ENCODE measurements at places on chromosomes 16 and 17. TPM values are rescaled to one million over a fixed set of nuclear protein-coding genes. Genes with fewer than 3 reads are reported as not detected.

DNA sequence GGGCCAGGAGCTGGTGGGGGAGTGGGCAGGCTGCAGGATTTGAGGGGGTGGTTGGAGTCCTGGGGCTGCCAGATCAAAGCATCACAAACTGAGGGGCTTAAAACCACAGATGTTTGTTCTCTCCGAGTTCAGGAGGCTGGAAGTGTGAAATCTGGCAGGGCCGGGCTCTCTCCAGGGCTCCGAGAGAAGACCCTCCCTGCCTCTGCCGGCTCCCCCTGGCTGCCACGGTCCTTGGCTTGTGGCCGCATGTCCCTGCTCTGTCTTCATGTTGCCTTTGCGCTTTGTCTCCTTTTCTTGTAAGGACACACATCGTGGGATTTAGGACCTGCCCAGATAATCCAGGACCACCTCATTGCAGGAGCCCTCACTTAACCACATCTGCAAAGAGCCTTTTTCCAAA is 139.8 kb upstream of the GSE1 start:
- H3K36me3 ChIP-seq, result no peaks in the 10 kb centered on the region
- H3K27me3 ChIP-seq, result no peaks in the 10 kb centered on the region
- H3K27ac ChIP-seq, result no peak overlapping the region
- no peak for DNase-seq
- no peak overlapping the region for H3K4me3 ChIP-seq
- H3K4me1 ChIP-seq, result peaks cover 23% of the 10 kb centered on the region

- peak overlapping the region; percentile 54 for H3K4me3 ChIP-seq
- peaks cover 7% of the 10 kb centered on the region for H3K4me1 ChIP-seq
- H3K27ac ChIP-seq, result peak overlapping the region; percentile 78
- no peaks in the 10 kb centered on the region for H3K27me3 ChIP-seq
- no peaks in the 10 kb centered on the region for H3K36me3 ChIP-seq
- DNase-seq, result peak; percentile 90
Measured at GRCh38 chr17:9239793-9240658, 218.7 kb downstream of the NTN1 start.

DNA sequence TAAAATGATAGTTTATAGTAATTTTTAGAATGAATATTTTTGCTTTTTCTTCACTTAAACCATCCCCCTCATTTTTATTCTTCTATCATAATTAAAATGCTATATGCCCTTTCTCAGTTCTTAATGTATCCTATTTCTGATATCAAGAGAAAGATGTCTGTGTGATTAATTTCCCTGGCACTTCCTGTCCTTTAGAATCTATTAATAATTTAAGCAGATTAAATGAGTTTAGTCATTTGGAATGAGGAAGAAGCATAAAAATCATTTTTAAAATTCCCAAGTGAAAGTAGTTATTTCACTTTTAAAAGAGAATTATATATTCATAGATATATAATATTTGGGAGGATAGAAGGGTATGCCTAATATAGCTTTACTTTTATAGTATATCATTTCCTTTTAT is 27.8 kb upstream of the CDR2 start:
- H3K4me3 ChIP-seq, result no peak overlapping the region
- H3K27ac ChIP-seq, result no peak overlapping the region
- no peaks in the 10 kb centered on the region for H3K27me3 ChIP-seq

AURKB gene
- total RNA-seq, result 21.0 TPM

CMTM1 gene
- 4.0 TPM for total RNA-seq

EVI2A gene
- 29.2 TPM for total RNA-seq

DNA sequence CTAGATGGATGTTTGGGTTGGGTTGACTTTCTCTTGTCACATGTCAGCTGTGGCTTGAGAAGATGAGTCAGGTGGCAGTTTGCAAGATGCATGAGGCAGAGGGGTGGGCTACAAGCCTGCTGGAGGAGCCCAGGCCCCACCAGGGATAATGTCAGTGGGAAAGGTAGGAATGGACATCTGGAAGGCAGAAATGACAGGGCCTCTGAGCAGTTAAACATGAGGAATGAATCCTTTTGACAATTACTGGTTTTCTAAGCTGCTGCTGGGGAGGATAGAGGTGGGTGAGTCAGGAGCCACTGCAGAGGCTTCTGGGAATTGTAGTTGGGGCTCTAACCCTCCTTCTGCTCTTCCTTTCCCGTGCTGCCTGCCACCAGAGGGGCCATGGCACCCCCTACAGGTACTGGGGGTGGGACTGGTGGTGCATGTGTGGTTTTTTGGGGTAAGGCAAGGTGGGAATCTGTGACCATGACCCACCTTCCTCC is 15.7 kb downstream of the SLC52A1 start:
- no peak overlapping the region for H3K4me3 ChIP-seq
- H3K27me3 ChIP-seq, result no peaks in the 10 kb centered on the region
- H3K27ac ChIP-seq, result no peak overlapping the region
- peaks cover 57% of the 10 kb centered on the region for H3K36me3 ChIP-seq
- peaks cover 21% of the 10 kb centered on the region for H3K4me1 ChIP-seq

GRCh38 chr17:57286399-57287105 is 30.2 kb downstream of the MSI2 start:
- H3K27me3 ChIP-seq, result no peaks in the 10 kb centered on the region
- peaks cover 26% of the 10 kb centered on the region for H3K36me3 ChIP-seq
- H3K4me3 ChIP-seq, result no peak overlapping the region
- peak overlapping the region; percentile 56 for H3K27ac ChIP-seq
- no peak for DNase-seq

EMP2 gene
- total RNA-seq, result 19.9 TPM

- H3K27me3 ChIP-seq, result no peaks in the 10 kb centered on the region
- H3K36me3 ChIP-seq, result no peaks in the 10 kb centered on the region
- no peak overlapping the region for H3K4me3 ChIP-seq
- peak; percentile 61 for DNase-seq
Measured at GRCh38 chr17:75692976-75693375, 25.8 kb downstream of the SAP30BP start.

All from spleen (tissue), 13 donors.